ENCODE measurements at places on chromosomes 16 and 17.

DNA sequence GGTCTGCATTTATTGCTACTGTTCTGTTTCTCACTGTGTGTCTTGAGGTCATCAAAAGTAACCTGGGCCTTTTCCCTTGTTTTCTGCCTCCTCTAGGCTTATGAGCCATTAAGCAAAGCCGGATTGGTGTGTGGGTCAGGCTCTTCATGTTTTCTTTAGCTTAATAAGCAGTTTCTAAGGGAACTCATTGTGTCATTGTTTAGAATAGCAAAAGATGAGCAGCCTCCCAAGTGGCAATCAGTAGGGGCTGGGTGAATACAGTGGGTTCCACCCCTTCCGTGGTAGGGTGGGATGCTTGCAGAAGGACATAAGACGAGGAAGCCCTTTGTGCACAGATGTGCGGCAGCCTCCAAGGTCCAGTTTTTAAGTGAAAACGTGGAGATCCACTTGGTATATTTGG is 34.5 kb downstream of the ABCC1 start:
- DNase-seq = peak; percentile 66

DNA sequence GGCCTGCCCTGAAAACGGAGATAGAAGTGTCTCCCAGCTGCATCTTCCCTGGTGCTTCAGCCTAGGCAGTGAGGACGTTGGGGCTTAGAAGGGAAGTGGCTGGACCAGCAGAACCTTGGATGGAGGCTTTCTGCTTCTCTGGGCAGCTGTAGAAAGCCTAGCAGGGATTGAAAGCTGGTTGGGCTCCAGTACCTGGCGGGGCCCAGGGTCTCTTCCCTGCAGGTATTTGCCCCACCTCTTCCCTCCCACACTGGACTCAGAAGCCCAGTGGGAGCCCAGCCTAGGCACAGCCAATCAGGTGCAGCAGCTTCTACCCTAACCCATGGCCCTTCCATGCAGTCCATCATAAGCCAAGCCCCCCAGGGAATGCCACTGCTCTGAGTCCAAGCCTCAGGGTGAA is 190.3 kb upstream of the IRX6 start:
- DNase-seq = no peak

GRCh38 chr16:1560153-1560552 is 26.7 kb downstream of the TMEM204 start:
- no peak for DNase-seq

DNA sequence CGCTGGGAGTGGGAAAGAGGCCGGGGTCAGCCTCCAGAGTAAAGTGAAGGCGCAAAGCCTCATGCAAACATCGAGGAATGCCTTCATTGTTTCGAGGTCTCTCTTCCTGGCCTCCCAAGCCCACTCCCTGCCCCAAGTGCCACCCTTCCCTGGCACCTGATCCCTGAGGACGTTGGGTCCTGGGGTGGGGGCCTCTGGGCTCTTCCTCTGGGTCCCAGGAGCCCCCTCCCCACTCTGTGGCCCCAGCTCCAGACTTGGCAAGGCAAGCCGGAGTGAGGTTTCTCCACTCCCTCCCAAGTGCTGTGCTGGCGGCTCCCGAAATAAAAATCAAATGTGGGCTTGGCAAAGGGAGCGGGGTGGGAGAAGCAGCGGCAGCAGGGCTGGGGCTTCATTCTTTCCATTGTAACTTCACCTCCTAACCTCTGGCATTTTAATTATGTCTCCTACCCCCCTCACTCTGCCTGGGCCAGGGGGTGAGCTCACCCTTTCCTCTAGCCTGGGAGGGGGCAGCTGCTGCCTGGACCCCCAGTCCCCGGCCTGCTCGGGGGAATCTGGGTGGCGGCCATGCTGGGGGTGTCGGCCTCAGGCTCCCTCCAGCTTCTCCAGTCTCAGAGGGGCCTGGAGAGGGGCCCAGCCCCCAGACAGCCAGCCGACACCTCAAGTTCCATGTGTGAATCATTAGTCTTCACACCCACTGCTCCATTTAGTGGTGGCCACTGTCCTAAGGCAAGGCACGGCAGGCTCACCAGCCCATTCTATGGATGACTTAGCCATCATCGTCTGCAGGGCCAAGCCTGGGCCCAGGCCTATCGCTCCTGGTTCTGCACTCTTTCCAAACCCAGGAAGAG is 14.6 kb upstream of the TMEM92 start:
- DNase-seq = no peak

DNA sequence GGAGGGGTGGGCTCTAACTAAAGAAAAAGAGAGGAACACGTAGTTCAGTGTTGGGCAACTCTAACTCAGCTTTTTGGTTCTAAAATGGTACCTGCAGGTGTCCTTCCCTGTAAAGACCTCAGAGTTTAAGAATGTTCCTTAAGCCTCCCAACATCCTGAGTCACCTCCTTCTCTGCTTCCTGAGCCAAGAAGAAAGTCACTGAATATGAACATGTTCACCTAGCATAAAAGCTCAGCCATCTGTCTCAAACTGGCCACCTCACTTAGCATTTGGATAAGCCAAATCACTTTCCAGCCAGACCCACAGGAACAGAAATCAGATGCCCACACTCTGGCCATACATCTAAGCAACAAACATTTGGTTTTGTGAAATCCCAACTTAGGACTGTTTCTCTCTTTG is 3.7 kb downstream of the TMEM98 start:
- no peak for DNase-seq

GRCh38 chr16:85279825-85280545 is 167.7 kb upstream of the CIBAR2 start:
- no peak for DNase-seq

DNA sequence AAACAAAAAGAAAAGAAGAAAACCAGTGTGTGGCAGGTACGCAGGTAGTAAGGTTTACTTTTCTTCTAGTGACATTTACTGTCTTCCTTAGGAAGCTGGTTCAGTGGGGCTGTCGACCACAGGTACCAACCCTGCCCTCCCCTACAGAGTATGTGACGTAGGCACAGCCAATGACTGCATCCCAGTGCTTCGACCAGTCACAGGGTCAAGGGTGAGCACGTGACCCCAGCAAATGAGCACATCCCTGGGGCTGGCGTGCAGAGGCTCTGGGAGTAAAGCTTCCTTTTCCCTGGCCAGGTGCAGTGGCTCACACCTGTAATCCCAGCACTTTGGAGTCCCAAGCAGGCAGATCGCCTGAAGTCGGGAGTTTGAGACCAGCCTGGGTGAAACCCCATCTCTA is 38.9 kb upstream of the PLCG2 start:
- DNase-seq = no peak

- no peak for DNase-seq
Measured at GRCh38 chr17:34154961-34155730, 99.9 kb upstream of the CCL2 start.

DNA sequence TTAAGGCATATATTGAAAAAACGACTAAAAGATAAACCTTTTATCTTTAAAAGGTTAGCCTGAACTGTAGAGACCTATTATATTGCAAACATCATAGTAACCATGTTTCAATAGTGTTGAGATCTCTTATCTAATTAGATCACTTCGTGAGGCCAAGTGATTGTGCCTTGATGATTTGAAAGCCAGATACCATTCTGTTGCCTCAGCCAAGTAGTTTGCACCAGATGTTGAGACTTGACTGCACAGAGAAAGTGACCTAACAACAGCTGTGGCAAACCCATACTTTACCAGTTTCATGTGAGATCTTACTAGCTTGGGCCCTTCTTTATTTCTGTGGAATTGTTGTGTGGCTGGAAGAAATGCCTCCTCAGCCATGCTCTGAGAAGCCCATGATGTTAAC is 717.3 kb downstream of the KCNJ2 start:
- DNase-seq = no peak

DNA sequence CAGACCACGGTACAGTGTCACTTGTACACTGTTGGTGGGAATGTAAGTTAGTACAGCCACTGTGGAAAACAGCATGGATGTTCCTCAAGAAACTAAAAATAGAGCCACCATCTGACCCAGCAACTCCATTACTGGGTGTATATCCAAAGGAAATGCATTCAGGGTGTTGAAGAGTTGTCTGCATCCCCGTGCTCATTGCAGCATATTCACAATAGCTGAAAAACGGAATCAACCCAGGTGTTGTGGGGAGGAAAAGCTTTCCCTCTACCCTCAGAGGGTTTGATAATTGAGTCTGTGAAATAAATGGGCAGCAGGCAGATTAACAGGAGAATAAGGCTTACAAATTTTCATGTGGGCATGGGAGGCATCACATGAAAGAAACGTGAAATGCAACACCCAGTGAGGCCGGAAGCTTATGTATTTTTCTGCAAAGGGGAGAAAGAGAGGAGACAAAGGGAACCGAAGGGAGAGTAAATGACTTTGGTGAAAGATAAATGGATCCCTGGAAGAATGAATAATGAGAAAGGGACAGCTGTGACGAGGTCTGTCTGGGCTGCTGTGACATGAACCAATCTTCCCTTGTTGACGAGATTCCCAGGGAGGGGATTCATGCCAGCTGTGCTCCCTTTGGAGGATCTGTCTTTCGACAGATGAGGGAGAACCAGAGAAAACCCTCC is 106.2 kb downstream of the KCNJ12 start:
- no peak for DNase-seq

All from adipocyte (in vitro differentiated cells).